SW 1271 (cell line): ENCODE measurements at places on chromosomes 16 and 17.
A peak's percentile ranks its signal among the peaks of the same experiment; 100 is the strongest.

DNA sequence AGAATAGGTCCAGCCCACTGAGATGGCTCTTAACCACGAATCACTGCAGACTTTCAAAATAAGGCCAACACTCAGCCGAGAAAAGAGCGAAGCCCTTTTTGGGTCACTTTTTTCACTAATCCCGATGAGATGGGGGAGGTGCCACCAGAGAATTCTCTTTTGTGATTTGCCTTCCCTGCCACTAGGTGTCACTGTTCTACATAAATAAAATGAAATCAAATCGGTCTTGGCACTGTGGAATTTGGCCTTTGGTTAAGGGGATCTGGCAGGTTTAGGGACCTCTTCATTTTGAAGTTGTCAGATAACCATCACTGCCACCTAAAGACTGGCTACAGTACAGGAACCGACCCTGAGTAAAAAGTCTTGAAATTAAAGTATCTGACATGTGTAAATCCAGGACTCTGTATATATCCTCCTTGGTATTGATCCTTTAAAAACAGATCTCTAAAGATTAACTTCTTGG lies 147.0 kb downstream of the HS3ST4 start:
- DNase-seq, result peak; percentile 51

DNA sequence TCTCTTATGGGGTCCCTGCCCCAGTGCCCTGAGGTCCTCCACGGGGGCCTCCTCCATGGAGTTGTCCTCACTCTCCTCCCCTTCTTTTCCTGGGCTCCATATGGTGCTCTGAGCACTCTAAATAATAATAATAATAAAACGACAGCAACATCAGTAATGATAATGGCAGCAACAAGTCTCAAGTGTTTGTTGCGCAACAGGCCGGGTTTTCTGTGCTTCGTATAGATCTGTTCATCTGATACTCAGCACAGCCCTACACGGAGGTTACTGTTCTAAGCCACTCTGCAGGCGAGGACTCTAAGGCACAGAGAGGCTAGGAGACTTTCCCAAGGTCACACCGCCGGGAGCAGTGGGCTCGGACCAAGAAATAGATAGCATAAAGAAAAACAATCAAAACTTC lies 13.7 kb downstream of the CIBAR2 start:
- no peak for DNase-seq

- DNase-seq, result no peak
Measured at GRCh38 chr17:51374209-51374608, 113.9 kb downstream of the UTP18 start.

GRCh38 chr16:19853132-19853741 lies 31.4 kb downstream of the GPRC5B start:
- no peak for DNase-seq

DNA sequence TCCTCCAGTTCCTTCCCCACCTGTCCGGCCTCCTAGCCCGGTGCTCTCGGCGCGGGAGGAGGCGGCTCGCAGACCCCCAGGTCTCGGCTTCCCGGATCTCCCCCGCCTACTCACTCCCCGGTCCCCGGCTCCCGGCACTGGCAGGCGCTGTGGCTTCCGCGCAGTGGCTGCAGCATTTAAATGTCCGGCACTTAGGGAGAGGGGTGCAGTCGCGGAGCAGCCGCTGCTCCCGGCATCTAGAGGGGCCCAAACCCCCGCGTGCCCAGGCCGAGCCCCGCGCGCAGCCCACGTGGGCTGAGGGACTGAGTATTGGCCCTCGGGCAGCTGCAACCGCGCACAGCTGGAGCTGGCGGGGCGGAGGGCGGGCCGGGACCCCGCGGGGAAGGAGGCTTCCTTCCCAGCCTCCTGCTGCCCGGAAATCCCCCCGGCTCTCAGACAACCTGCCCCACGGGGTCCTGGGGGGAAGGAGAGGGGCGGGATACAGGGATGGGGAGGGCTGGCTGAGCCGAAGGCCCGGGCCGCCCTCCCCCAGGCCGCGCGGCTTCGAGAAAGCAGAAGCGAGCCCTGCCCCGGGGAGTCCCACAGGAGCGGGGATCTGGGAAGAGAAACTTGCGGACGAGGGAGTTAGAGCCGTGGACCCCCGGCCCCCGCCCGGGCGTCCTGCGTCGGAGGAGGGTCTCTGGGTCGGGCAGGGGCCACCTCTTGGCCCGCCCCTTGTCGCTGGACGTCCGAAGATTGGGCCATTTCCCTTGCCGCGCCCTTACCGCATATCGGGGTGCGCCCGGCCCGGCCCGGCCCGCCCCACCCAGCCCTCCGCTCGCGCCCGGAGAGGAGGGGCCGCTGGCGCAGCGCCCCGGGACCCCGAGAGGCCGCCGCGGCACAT lies at the start of gene MMP25:
Gene MMP25, plus strand, starts transcription at position 804 of the 883 bp plus-strand sequence. CDS start 357 bp downstream, outside the sequence.
- DNase-seq, result no peak

GRCh38 chr17:81156866-81157805 lies 8.2 kb upstream of the PVALEF start:
- DNase-seq, result no peak

DNA sequence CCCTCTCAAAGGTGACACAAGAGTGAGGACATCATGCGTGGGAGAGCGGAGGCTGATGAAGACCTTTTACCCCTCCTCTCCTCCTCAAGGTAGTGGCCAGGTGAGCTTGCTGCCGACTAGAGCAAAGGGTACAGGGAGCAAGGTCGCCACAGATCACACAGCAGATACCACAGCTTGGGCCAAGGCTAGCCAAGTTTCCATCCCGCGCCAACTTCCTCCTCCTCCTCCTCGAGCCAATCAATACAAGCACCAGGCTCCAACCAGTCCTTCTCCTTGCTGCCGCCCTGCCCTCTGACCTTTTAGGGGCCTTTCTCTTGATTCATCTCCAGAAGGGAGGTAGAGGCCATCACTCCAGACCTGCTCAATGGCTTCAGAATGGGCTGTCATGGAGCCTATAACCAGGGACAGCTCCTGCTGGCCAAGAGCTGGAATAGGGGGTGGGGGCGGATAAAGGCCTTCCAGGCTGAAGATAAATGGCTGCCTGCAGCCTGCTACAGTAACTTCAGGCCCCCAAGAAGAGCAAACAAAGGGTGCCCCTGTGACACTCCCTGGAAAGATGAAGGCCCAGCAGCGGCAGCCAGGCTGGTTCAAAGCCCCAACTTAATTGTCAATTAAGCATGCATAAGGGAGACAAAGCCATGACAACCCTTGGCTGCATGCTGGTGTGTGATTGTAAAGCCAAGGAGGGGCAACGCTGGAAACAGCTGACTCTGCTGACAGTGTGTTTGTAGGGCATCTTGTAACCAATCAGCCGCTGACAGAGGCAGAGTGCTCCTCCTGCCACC lies 17.8 kb downstream of the HNF1B start:
- no peak for DNase-seq

GRCh38 chr16:59634951-59635350 lies 900.8 kb upstream of the GOT2 start:
- DNase-seq, result no peak

GRCh38 chr17:58339755-58340404 lies 11.3 kb upstream of the TSPOAP1 start:
- DNase-seq, result no peak

- DNase-seq, result no peak
Measured at GRCh38 chr17:80726558-80727408, 182.1 kb downstream of the RPTOR start.

- no peak for DNase-seq
Measured at GRCh38 chr16:86756882-86757703, 178.7 kb downstream of the FOXL1 start.

- no peak for DNase-seq
Measured at GRCh38 chr16:19393226-19394111, 24.2 kb upstream of the TMC5 start.

- no peak for DNase-seq
Measured at GRCh38 chr16:86508028-86508946, 2.0 kb upstream of the FOXF1 start.

- no peak for DNase-seq
Measured at GRCh38 chr17:63096426-63096825, 130.4 kb downstream of the TANC2 start.

GRCh38 chr16:16167927-16168326 lies 55.4 kb downstream of the ABCC6 start:
- no peak for DNase-seq

GRCh38 chr17:21012736-21013135 lies 30.1 kb downstream of the USP22 start:
- no peak for DNase-seq

DNA sequence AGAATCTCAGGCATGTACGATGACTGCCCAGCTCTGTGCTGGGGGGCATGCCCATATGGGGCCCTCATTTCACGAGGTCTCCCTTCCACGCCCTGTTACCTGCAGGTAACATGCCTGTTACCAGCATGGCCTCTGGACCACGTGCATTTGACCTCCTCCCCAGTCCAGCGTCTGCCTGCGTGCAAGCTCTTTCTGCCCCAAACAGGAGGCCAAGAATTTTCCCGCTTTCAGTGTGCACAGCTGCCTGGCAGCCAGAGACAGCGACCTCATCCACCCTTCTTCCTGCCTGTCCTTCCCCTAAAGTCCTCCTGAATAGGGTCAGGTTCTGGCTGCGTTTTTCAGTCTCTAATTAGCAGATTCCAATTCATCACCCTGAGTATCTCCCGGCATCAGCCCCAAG lies 306.5 kb upstream of the ZFHX3 start:
- no peak for DNase-seq

DNA sequence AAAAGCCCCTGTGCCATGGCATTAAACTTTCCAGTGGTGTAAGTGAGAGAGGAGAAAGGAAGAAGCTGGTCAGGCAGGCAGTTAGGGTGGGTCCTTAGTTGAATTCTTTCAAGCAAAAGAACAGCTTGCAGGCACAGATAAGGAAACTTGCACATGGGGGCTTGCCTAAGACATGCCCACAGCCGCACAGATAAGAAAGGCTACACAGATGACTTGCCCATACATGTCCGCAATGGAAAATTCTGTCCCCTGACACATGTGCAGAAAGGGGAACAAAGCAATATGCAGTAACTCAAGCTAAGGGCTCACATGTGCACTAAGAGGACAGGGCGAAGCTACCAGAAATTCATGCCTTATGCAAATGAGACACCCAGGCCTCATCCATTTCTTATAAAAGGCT lies 69.9 kb downstream of the GSG1L start:
- no peak for DNase-seq

GRCh38 chr16:88194397-88195268 lies 188.1 kb upstream of the ZNF469 start:
- no peak for DNase-seq

- no peak for DNase-seq
Measured at GRCh38 chr16:75584108-75584507, 17.9 kb downstream of the GABARAPL2 start.

DNA sequence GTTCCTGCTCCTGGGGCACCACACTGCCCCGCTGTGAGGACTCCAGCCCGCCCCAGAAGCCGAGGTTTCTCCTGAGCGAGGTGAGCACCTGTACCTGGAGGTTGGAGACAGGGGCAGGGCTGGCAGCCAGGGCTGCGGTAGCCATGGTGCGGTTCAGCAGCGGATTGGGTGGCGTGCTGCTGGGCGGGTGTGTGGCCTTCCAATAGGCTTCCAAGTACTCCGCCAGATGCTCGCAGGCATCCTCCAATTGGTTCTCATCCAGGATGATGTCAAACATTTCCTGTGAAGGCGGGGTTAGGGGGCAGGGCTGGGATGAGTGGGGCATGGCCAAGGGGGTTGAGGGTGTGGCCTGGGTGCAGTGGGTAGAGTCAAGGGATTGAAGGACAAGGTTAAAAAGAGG lies 11.3 kb upstream of the ARL5C start:
- no peak for DNase-seq

GRCh38 chr17:33615861-33616260 lies 322.8 kb upstream of the ASIC2 start:
- no peak for DNase-seq

DNA sequence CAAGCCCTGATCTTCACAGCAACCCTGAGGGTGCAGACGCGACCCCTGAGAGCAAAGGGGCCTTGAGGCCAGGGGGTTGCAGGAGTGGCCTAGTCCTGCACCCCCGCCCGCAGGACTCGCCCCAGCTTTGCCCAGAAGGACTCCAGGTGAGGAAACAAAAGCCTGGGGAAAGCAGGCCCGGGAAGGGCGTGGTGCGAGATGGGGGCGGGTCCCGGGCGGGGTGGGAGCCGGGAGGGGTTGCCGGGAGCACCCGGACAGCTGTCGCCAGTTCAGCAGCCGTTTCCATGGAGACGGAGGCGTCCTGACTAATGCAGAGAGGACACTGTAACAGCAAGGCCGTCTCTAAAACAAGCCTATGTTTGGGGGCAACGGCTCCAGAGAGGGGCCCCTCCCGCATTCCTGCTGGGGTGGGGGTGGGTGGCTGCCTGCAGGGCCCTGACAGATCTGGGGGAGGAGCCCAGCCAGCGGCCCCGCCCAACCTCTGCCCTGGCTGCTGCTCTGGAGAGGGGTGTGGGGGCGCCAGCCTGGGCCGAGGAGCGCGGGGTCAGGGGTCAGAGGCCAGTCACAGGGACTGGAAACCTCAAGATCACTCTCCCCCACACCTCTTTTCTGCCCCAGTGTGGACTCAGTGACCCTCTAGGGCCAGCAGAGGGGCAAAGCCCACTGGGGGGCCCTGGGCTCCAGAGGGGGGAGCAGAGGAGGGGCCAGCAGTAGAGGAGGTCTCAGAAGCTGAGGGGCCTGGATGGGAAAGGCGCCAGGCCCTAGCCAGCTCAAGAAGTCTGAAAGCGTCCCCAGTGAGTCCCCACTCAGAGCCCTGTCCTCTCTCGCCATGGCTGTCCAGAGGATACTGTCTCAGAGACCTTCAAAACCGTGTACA lies 3.1 kb upstream of the TPPP3 start:
- peak; percentile 34 for DNase-seq

DNA sequence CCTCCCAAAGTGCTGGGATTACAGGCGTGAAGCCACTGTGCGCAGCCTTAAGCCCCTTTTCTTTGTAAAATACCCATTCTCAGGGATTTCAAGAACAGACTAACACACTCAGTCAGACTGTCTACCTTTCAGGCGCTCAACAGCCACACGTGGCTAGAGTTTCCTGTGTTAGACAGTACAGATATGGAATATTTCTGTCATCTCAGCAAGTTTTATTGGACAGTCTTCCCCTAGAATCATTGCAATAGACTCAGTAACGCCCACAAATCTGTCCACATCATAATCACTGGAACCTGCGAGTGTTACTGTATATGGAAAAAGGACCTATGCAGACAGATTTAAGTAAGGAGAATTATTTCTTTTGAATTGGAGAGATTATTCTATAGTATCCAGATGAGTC lies 160.5 kb downstream of the RBFOX1 start:
- DNase-seq, result no peak

DNA sequence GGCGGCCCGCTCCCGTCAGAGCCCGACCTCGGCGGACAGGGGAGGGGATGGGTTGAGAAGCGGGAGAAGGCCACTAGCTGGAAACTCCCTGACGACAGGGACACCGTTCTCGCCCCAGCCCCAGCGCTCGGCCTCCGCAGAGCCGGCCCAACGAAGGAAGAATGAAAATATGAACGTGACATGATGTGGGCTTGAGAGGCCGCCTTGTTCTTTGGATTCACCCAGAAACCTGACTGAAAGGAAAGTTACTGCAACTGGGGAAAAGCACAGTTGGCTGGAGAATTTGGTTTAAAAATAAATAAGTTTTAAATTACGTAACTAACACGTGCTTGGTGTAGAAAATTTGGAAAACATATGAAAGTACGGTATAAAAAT lies 21.1 kb downstream of the NPTX1 start:
- no peak for DNase-seq
